ENCODE measurements at places on chromosomes 6 and 20.

GRCh38 chr20:62065674-62066338, at the start of gene TAF4:
TAF4 (minus strand) TSS chr20:62065881; CDS start chr20:62065810, 71 bp downstream.
- DNase-seq: peak; percentile 79

- DNase-seq: no peak
Observed at GRCh38 chr20:60144404-60144803, 186.2 kb downstream of the CDH26 start.

- DNase-seq: no peak
Observed at GRCh38 chr6:19362396-19362795, 474.8 kb upstream of the ID4 start.

- no peak for DNase-seq
Observed at GRCh38 chr6:152293404-152293803, 343.8 kb downstream of the SYNE1 start.

DNA sequence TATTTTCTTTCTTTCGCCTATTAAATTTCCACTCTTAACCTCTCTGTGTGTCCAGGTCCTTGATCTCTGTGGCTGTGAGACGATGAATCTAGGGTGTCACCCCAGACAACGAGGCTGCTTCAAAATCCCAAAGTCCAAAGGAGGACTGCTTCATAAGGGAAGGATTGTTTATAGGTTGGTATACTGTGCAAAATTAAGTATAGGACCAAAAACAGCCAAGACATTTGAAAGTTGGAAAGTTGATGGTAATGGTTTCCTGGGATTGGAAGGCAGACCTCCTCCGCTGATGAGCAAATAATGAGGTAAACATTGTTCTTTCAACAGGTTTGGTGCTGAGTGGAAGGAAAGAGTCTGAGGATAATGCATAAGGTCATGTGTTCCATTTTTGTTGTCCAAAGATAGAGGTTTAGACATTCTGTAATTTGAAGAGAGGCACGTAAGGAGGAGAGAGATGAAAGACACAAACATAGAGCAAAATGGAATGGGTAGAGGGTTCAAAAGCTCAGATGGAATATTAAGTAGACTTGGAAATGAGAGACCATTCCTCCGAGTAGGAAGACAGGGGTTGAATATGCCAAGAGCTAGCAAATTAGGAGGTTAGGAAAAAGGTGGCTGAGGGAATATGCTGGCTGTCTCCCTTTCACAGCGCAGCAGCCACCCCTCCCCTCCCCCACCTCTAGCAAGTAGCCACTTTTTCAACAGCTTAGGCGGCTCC, 24.8 kb downstream of the ZNF311 start:
- no peak for DNase-seq

- no peak for DNase-seq
Observed at GRCh38 chr6:148771896-148772554, 25.2 kb downstream of the UST start.

DNA sequence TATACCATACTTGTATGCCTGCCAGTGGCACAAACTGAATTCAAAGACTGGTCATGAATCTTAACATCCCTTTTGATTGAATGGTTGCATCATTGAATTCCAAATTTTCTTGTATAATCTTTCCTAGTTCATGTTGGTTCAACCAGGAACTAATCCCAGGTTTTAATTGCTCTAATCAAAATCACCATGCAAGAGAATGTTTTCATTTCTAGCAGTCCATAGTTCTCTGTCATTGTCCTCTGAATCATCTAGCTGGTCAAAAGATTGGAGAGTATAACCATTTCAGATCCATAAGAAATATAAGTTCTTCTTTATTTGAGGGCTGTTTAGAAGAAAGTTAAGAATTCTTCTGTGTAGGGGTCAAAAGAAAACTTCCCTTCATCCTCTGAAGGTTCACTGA, 57.2 kb downstream of the ZNF292 start:
- no peak for DNase-seq

- DNase-seq: peak; percentile 56
Observed at GRCh38 chr6:156778454-156779205, 1.5 kb downstream of the ARID1B start.

GRCh38 chr6:138803861-138804260, 8.0 kb downstream of the ECT2L start:
- no peak for DNase-seq

DNA sequence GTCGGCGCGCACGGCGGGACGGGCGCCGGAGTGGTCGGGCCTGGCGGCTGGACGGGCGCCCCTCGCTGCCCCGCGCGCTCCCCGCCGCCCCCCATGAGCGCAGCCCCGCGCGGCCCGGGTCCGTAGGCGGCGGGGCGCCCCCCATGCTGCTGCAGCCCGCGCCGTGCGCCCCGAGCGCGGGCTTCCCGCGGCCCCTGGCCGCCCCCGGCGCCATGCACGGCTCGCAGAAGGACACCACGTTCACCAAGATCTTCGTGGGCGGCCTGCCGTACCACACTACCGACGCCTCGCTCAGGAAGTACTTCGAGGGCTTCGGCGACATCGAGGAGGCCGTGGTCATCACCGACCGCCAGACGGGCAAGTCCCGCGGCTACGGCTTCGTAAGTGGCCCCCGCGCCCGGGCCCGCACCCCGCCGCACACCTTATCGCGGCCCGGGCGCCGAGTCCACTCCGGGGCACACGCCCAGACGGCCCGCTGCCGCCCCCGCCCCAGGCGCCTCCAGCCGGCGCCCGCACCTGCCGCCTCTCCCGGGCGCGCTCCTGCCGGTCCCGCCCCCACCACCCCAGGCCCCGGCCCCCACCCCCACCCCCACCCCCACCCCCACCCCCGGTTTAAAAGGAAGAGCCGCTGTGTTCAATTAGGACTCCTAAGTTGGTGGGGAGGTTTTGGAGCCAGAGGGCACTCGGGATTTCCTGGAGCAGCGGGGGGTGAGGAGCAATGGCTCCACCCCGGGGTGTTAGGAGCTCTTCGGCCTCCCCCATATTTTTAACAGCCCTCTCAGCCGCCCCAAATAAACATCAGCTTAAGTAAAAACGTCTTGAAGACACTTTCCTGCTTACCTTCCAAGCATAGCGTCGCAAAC, 474 bp downstream of the RBM38 start:
- DNase-seq: no peak

DNA sequence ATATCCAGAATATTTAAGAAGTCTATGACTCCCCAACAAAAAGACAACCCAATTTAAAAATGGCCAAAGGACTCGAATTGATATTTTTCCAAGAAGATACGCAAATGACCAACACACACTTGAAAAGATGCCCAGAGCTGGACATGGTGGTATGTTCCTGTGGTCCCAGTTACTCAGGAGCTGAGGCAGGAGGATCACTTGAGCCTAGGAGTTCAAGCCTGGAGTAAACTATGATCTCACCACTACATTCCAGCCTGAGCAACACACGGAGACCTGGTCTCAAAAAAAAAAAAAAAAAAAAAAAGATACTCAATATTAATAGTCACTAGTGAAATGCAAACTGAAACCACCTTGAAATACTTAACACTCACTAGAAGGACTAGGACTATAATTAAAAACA, 12.2 kb upstream of the ARMC2 start:
- DNase-seq: peak; percentile 19

GRCh38 chr20:3613821-3614440, 49.3 kb downstream of the GFRA4 start:
- DNase-seq: peak; percentile 8

GRCh38 chr6:105484238-105485161, 81.6 kb upstream of the PREP start:
- peak; percentile 71 for DNase-seq

DNA sequence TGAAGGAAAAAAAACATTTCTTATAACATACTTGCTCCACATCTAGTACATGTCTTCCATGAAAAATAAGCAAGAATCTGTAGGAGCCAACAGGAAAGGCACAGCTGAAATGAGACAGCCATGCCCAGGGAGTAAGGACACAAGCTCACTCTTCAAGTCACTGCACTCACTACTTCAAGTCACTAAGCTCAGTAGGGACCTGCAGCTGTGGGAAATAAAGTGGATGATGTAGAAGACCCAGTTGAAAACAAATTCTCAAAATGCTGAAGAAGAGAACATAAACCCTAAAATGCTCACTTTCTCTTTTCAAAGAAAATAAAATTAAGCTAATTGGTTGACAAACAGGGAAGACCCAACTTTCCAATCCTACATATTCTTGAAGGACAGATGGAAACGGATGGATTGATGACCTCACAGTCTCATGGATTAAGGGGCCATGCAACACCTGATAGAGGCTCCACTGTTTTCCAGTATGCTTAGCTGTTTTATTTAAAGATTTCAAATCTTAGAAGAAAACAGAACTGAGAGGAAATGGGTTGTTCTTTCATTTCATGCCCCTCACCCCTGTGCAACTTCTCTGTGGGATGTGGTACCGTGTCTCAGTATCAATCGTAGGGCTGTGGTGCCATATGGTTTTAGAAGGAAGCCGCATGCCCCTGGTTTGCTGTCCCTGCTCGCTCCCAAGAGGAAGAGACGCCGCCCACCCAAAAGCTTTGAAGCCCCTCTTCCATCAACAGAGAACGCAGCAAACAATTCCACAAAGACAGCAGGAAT, 133.3 kb downstream of the WDR27 start:
- DNase-seq: no peak

- DNase-seq: no peak
Observed at GRCh38 chr20:41045671-41046070, 17.0 kb downstream of the TOP1 start.

GRCh38 chr6:131096786-131097185, 33.7 kb upstream of the EPB41L2 start:
- peak; percentile 54 for DNase-seq

- DNase-seq: no peak
Observed at GRCh38 chr20:63007646-63008488, 1.1 kb upstream of the BHLHE23 start.

GRCh38 chr6:42446996-42447395, 4.7 kb downstream of the TRERF1 start:
- no peak for DNase-seq

DNA sequence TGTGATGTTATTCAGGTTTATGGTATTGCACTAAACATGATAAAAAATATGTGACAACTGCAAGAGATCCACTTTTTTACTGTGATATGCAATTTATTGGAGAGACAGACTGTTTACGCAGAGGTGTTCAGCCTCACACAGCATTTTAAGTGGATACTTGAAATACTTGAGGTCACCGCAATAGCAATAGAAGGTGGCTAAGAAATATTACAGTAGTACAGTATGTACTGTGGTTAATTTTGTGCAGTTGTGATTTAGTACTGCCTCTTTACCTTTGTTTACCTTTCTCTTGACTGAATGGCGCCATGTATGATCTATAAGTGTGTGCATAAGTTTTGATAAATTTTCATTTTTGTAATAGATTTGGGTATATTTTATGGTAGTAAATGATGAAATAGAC, 17.4 kb downstream of the MACROD2 start:
- no peak for DNase-seq

GRCh38 chr6:155381673-155382337, 67.5 kb upstream of the TFB1M start:
- peak; percentile 24 for DNase-seq

All from EL (cell line).